ENCODE measurements at places on chromosomes 2 and 18.

- DNase-seq: no peak
These were observed 61.6 kb upstream of the PARD3B start for GRCh38 chr2:204483608-204484081.

DNA sequence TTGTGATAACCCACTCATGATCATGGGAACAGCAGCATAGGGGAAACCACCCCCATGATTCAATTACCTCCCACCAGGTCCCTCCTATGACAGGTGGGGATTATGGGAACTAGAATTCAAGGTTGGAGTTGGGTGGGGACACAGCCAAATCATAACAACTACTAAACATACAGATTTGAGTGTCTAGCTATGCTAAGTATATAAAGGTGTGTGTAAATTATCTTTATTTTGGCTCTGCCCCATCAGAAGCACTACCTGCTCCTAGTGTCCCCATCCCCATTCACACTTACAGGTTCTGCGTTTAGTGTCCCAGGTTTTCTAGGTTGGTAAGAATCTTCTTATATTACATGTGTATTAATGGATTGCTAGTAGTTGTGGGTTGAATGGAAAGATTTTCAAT is 464.7 kb downstream of the EPHA4 start:
- no peak for DNase-seq

GRCh38 chr18:13218368-13218991 is at the start of gene LDLRAD4:
LDLRAD4 (plus strand) TSS chr18:13218760.
- DNase-seq: peak; percentile 27

DNA sequence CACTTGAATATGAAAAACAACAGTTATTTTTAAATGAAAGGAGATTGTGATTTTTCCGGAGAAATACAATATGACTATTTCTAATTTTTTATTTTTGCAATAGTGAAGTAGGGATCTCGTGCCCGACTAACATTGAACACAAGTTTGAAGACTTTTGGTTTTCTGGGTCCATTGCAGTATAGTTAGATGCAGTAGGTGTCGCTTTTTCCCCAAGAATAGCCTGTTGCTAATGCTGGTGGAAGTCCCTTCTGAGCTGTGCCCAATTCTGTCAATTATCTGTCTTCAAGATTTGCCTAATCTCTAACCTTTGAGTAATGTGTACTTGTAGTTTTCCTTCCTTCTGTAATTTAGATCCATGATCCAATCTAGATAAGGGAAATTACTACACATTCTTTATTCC is 36.5 kb downstream of the SEMA4F start:
- no peak for DNase-seq

GRCh38 chr18:59917422-59917821 is 17.6 kb downstream of the PMAIP1 start:
- no peak for DNase-seq

GRCh38 chr2:238256111-238256510 is 16.3 kb upstream of the HES6 start:
- no peak for DNase-seq

DNA sequence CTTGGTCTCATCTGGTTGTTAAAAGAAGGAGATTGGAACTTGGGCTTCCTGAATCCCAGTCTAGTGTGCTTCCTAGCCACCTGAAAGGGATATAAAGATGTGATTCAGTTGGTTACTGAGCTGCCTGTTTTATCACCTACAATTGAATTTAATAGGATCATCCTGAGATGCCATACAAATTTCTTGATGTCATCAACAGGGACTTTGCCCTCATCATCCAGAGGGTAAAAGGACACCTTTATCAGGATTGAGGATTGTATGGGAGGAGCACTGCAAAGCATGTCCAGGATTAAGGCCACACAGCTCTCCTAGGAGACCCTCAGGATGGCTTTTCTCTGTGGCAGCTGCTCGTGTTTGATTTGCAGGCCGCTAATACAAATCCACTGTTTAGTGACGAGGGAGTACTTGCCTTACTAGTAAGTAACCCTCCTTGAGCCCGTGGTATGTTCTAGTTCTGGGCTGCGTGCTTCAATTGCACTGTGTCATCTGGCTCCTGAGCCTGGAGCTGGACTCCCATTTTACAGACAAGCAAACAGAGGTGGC is 28.6 kb downstream of the SH3RF3 start:
- no peak for DNase-seq

DNA sequence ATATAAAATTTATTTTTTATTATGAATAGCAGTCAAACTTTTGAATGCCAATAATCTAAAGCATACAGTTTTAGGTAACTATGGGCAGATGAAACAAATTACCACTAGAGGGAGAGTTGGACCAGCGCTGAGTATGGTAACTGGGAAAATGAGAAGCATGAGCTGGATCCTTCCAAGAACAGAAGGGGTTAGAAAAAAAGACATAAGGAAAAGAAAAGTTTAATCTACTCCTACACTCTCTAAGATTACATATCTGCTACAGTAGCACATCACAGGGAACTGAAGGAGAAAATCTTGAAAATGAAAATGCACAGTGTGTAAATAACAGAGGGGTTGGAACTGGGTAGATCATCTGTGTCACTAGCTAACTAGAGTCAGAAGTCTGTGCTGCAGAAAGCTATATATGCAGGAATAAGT is 15.5 kb downstream of the REG3G start:
- DNase-seq: no peak

DNA sequence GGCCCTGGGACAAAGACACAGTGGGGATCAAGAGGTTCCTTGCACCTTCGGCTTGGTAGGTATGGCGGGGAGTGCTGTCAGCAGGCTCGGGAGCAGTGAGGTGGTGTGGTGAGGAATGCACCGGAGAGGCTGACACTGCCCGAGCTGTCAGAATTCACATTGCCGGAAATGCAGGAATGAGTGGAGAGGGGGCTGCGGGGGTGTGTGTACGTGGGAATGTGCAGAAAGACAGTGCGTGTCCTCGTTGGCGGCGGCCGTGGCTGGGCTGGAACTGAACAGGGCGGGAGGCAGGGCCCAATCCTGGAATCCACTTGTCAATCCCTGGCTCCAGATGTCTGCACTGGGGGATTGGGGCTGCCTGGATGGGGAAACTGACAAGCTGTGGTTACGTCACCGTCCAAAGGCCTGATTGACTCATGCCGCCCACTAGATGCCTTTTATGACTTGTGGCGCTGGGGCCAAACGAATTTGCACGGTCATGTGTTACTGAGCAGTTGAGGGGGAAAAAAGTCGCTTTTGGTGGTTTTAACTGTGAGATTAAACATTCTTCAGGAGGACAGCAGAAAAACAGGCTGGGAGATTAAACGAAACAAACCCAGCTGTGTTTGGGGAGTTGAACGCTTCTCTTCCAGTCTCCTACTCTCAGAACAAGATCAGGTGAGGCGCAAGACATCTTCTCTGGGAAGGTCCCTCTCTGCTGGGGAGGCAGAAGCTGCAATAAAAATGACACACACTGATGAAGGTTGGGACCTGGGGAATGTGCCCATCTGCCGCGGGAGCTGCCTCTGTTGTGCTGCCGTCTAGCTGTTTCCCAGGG is 189.4 kb upstream of the GLI2 start:
- no peak for DNase-seq

GRCh38 chr2:76928026-76928425 is 594.1 kb downstream of the LRRTM4 start:
- DNase-seq: no peak

DNA sequence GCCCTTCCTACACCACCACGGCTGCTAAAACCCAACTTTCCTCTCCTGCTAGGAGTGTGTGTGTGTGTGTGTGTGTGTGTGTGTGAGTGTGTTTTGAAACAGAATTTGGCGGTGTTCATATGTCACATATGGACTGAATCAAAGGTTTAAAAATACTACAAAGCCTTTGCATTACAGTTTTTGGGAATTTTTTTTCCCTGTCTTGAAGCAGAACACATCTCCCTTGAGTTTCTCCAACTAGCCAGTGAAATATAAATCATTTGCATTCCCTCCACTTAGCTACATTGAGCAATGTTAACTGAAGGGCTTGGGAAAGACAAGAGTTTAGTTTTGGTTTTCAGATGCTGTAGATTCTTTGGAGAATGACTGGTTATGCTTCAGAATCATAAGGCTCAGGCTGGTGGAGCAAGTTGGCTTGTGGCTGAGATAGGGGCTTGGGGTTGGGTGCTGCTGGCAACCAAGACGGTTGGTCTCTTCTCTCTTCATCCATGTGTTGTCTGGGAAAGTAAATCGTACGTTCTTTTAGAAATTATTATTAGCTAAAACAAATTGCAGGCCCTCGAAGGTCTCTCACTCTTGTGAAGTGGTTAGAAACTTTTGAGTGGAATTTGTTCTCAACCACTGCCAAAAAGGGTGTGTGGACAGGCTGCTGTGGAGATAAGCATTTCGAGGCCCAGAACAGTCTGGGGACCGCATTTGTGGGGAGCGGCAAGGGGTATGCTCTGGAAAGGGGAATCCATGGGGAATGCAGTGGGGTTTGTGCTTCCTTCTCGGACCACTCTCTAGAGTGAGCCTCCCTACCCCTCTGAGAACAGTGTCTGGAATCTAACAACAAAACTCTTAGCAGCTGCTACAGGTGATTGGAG is 1.4 kb downstream of the NRP2 start:
- DNase-seq: no peak

GRCh38 chr2:235562065-235562747 is 68.4 kb downstream of the AGAP1 start:
- no peak for DNase-seq

DNA sequence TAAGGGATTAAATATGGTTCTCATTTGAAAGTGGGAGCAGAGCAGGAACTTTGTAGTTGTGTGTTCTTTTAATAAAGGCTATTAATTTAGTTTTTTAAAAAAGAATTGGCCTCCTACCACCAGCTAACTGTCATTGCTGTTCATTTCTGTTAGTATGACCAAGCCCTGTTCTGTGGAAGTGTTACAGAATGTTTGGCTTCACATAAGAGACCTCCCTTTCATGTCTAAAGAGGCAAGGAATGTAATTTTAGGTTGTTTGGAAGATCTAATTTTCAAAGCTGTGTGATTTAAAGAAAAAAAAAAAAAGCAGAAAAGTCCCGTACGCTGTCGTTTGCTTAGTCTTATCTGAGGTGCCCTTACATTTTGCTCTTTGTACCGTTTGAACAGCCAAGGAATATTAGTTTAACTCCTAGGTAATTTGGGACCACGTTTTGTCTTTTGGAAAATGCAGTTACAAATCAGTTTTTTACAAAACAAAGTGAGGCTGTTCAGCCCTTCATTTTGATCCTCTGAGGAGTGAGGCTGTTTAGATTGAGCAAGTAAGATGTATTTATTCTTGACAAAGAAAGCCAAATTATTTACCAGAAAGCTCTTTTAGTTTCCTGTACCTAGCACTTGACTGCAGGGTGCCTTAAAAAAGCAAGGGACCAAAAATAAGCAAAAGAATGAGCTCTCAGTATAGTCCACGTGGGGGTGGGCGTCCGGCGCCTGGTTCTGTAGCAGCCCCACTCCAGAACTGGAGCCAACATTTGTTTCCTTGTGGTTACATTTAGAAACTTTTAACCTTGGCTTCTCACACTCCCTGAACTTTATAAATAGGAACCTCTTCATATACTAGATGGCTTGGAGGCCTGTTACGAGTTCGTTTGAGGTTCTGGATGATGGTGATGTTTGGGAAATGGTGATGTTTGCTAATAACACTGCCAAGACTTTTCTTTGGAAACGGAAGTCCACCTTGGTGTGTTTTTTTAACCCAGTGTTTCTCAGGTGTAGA is 136.2 kb downstream of the FMNL2 start:
- no peak for DNase-seq

Data from activated gamma-delta T cell treated with Interleukin-2 at 50 U/mL for 16 hours (primary cell).